Left renal pelvis (tissue), 4 donors: ENCODE measurements at places on chromosomes 4 and X. TPM values are rescaled to one million over a fixed set of nuclear protein-coding genes. Genes with fewer than 3 reads are reported as not detected.

HMGB3 gene
- polyA plus RNA-seq: 158 TPM

CACNA1F gene
- 0.04 TPM for polyA plus RNA-seq

SSX1 gene
- not detected for polyA plus RNA-seq

KCTD8 gene
- polyA plus RNA-seq: 4.4 TPM

CETN2 gene
- polyA plus RNA-seq: 105 TPM

DNA sequence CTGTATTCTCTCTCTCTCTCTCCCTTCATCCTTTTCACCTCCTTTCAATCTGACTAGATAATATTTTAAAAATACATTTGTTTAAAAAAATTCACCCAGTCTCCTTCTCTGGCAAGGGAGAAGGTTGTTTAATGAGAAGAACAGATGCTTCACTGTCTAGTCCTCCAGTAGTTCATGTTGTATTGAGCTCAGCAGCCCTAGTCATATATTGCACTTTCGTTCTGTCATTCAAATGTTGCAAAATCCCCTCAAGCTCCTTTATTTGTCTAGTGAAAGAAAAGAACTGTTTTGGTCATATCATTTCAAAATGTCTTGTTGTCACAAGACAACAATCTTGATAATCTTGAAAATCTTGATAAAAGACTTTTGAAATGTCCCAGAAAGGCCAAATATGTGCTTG lies 248.0 kb downstream of the GALNTL6 start:
- no peak for DNase-seq

- DNase-seq: no peak
Measured at GRCh38 chrX:3231766-3232165, 114.7 kb downstream of the MXRA5 start.

- no peak for DNase-seq
Measured at GRCh38 chrX:63400340-63400739, 49.2 kb upstream of the SPIN4 start.

- DNase-seq: no peak
Measured at GRCh38 chr4:51958199-51958968, 61.8 kb downstream of the LRRC66 start.

- no peak for DNase-seq
Measured at GRCh38 chr4:183445097-183445428, 627 bp downstream of the CDKN2AIP start.

DNA sequence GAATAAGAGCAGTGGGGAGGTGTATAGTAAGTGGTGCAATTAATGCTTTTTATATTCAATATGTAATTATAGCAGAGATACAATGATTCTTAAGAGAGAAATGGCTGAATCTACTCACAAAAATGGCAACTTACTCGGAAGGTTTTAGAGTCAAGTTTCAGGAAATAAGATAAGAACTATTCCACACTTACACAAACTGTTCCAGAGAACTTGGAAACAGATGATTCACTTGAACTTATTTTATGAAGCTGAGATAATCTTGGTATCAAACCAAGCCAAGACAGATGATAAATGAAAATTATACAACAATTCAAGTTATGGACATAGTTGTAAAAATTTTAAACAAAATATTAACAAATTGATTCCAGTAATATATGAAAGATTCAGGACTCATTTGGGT lies 311.3 kb upstream of the HS3ST1 start:
- no peak for DNase-seq

- DNase-seq: no peak
Measured at GRCh38 chr4:79652232-79652631, 244.2 kb upstream of the GK2 start.

GRCh38 chrX:63747331-63747730 lies 37.7 kb downstream of the ARHGEF9 start:
- no peak for DNase-seq

DNA sequence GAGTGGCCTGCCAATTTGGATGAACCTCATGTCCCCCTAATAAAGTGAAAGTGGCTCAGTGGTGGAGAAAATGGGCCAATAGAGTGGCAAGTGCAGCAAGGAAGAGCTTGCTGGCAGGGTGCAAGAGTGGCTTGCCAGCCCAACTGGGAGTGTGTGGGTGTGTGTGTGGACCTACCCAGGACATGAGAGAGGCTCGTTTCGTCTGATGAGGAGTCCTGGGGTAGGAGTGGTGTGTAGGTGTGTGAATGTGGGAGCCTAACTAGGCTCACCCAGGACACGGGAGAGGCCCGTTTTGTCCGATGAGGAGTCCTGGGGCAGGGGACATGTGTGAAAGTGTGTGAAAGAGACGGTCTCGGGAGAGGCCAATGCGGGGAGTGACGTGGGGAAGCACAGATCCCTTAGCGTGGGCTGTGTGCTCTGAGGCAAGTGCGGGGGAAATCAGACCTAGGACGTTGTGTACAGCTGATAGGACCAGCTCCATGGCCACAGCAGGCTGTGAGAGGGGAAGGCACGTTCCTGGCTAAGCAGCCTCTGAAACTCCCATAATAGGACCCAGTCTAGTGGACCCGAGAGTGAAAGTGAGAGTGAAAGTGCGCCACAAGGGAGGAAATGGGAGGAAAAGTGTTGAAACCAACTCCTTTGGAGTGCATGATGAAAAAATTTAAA lies 5.3 kb downstream of the GAGE10 start:
- DNase-seq: no peak

DNA sequence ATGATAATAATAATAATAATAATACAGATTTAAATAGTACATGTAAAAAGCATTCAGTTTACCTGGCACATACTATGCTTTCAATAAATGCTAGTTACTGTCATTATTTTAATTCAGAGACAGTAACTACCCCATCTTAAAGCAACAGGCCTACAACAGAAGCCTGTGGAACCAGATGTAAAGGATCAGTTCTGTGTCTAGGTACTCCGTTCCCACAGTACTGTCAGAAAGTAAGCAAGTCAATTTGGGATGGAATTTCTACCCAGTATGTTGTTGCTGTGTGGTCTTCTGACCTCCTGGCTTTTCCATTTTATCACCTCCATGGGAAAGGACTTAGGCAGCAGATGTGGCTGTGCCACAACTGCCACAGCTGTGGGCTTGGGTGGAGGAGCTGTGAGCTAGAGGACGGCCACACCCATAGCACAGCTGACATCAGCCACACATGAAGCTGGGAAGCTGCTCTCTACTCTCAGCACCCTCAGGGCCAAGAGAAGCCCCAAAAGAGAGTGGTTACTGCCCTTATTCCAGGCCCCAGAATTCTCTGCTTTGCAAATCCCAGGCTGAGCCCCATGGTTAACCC lies 102.8 kb downstream of the CBR4 start:
- DNase-seq: no peak

GRCh38 chr4:3500634-3501101 lies 31.6 kb downstream of the LRPAP1 start:
- no peak for DNase-seq

- no peak for DNase-seq
Measured at GRCh38 chr4:139749835-139750498, 84.3 kb downstream of the MGST2 start.

GRCh38 chrX:64976673-64977040 lies 407 bp upstream of the ZC4H2 start:
- DNase-seq: no peak
